ENCODE measurements at places on chromosomes 2 and 18.

DNA sequence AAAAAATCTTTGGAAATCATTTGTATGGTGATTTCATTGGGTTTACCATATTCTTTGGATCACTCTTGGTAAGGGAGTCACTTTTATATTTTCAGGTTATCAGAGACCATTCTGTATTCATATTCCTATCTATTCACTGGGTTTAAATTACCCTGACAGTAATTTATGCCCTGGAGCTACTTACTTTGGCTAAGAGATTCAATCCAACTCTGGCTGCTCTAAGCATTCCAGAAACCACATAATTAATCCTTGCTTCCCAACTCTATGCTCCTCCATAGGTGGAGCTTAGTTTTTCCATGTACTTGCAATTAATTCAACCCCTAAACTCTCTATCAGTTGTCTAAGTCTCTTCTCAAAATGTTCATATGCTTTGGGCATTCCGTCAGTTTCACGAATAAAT is 336.3 kb downstream of the AGPS start:
- DNase-seq = no peak

DNA sequence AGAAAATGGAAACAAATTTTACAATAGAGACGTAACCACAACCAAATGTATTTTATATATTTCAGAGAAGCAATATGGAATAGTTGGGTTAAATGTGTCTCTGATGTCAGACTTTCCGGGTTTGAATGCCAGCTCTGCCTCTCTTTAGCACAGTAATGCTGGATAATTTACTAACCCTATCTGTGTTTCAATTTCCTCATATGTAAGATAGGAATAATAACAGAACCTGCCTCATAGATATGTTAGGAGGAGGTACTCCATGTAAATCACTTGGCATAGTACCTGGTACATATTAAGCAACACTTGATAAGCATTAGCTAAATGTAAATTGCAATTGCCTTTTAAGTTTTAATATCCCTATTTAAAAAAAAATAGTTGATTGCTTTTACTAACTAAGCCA is 231.3 kb upstream of the ZC3H15 start:
- DNase-seq = no peak

- DNase-seq = no peak
These were observed 242.0 kb downstream of the HAUS1 start for GRCh38 chr18:46346213-46346612.

DNA sequence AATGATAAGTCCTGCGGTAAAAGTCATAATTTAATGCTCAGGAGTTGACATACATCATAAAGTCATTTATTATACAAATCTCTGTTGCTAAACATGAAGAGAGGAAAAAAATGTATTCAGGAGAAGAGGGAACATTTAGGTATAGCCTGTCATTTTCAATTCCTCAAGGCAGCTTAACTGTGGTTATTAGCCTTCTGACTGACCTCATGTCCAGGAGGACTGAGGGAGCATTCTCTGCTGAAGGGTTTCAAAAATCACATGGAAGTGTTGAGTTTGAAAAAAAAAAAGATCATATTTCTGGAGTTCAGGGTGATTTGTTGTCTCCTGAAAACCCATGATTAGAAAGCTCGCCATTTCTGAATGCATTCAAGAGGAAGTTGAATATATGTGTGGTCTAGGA is 1371.1 kb upstream of the LRRTM1 start:
- no peak for DNase-seq

DNA sequence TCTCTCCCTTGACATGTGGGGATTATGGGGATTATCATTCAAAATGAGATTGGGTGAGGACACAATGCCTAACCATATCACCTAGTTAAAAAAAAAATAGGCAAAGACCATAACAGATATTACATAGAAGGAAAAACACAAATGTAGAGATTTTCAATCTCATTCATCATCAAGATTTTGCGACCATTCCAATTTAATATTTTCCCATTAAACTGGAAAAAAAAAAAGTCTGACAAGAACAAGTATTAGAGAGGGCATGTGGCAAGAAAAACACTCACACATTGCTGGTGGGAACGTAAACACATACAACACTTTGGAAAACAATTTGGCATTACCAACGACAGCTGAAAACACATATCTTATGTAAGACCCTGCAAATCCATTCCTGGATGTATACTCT is 71.0 kb upstream of the MYCN start:
- DNase-seq = no peak

DNA sequence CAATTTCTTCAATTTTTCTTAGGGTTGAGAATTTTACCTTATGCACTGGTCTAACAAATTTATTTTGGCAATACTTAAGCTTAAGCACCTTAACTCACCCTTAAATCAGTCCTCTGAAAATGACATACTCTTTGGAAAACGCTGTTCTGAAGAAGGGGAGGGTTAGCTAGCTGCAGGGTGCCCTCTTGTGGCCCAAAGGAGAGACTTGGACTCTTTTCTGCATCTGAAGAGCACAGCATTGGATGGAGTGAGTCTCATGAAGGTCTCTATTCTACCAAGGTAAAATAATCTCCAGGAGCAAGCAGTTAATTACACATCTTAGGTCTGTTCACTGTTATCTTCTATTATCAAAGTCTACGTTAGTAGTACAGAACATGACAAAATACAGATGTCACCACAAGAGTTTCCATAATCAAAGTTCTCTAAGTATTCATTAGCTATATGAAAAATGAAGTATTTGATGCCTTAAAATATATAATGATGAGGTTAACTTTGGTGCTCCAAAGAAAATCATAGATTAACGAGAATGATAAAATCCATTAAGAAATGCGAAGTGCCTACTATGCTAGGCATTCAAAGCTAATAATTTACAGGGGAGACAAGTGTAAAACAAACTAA is 24.4 kb downstream of the PUM2 start:
- no peak for DNase-seq

- DNase-seq = no peak
These were observed 183.6 kb downstream of the THADA start for GRCh38 chr2:43412114-43412753.

GRCh38 chr18:46325895-46326294 is 221.7 kb downstream of the HAUS1 start:
- no peak for DNase-seq

DNA sequence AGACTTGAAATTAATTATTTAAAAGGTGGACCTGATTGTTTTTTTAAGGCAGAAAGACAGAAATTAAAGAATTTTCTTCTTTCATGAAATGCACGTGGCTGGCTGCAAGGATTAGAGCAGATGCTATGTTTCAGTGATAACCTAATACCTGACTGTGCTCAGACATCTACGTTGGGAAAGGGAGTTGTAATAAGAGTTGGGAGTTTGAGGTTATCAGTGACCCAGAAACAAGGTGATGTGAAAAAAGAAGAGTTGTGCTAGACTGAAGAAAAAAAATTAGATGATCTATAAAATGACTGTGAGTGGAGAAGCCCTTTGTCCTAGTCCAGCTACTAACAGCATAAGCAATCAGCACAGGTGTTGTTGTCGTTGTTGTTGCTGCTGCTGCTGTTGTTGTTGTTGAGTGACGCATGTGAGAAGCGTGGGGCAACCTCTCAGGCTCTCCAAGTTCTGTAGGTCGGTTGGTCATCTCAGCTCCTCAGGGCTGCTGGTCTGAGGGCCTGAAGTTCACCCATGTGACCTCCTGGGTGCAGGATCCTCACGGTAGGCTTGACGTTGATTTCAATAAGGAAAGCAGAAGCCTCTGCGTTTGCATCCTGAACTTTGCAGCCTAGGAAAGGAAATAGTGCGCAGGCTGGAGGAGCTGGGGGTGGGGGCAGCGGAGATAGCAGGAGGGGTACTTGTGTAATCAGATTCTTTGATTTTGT is 7.6 kb downstream of the POU3F3 start:
- DNase-seq = no peak

GRCh38 chr2:202378662-202379358 is 2.7 kb downstream of the BMPR2 start:
- DNase-seq = no peak

GRCh38 chr2:138336146-138336545 is 165.4 kb upstream of the SPOPL start:
- no peak for DNase-seq

DNA sequence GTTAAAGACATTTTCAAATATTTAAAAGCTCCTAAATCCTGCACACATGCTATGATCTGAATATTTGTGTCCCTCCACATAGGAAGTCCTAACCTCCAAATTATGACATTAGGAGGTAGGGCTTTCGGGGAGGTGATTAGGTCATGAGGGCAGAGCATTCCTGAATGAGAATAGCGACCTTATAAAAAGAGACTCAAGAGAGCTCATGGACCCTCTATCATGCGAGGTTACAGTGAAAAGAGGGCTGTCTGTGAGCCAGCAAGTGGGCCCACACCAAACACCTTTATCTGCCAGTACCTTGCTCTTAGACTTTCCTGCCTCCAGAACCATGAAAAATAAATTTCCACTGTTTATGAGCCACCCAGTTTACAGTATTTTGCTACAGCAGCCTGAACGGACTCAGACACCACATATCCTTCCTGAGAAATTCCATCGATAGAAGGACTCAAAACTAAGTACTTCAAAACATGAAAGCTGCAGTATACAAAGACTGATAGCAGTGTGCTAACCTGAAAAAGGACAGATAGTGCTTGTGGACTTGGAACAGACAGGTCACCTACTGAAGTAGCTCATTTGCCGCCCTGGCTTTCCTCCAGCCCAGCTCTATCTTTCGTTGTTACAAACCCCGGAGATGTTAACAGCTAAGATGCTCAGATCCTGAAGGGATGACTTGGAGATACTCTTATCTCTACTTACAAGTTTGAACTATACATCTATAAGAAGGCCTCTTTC is 13.8 kb downstream of the FAM210A start:
- DNase-seq = no peak

- DNase-seq = no peak
These were observed 40.0 kb downstream of the STAT1 start for GRCh38 chr2:190973726-190974628.

- no peak for DNase-seq
These were observed 61.2 kb downstream of the WDSUB1 start for GRCh38 chr2:159225025-159226016.

DNA sequence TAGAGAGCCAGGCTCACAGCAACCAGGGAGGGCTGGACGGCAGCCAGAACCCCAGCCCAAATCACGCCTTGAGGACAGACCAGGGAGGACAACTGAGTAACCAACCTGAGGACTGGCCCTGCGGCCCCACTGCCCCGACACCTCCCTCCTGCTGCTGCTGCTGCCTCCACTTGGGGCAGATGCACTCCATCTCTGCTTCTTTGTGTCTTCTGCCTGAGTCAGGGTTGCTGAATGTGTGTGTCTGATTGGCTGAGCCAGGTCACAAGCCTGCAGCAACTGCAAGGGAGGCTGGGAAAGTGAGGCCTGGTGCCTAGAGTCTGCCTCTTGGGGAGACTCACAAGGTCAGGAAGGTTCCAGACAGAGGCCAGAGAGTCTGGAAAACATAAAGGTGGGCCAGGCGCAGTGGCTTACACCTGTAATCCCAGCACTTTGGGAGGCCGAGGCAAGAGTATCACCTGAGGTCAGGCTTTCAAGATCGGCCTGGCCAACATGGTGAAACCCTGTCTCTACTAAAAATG is 83.4 kb downstream of the ZFP36L2 start:
- peak; percentile 47 for DNase-seq

DNA sequence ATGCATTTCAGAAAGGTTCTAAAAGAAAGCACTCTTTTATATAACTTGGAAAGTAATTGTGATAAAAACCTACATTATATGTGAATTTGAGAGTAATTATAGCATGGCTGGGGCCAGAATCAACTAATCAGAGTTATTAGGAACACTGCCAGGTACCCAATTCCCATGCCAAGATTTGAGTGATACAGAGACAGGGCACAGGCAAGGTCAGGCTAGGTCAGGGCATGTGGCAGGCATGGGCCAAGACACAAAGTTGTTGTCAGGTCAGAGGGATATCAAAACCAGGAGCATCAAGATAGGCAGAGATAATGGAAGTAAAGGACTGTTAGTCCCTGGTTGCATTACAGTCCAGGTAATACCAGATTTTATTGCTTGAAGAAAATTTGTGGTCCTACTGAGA is 87.4 kb downstream of the MYO3B start:
- no peak for DNase-seq

- no peak for DNase-seq
These were observed 15.2 kb downstream of the SRBD1 start for GRCh38 chr2:45595721-45596435.

DNA sequence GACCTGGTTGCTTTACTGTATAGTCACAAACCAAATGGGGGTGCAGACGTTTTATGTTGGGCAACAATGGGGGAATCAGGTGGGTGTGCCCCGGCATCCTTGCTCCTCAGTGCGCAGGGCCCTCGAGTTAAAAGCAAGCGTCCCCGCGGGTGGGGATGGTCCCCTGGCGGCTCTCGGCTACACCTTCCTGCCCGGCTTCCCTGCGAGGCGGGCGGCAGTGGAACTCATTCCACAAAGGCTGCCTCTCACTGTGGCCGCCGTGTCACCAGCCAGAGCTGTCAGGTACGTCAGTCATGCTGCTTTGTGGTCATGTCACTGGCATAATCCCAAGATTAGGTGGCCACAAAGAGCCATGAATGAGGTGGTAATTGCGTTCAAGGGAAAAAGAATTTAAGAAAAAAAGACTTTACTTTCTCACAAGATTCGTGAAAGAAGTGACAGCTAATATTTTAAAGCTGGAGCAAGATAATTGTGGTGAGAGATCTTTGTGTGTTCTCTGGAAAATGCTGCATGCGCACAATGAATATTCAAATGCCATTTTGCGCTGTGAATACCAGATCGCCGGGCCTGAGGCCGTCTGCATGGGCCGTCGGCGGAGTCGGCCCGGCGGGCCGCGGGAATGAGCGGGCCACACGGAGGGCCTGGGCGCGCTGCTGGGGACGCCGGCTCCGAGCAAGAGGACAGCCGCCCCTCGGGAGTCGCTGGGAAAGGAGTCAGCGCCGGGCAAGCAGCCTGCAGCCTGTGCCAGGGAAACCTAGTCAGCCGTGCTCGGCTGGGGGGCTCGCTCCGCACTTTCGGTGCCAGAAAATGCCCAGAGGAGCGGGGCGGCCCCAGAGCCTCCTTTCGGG is 82.3 kb upstream of the LDLRAD4 start:
- DNase-seq = no peak

DNA sequence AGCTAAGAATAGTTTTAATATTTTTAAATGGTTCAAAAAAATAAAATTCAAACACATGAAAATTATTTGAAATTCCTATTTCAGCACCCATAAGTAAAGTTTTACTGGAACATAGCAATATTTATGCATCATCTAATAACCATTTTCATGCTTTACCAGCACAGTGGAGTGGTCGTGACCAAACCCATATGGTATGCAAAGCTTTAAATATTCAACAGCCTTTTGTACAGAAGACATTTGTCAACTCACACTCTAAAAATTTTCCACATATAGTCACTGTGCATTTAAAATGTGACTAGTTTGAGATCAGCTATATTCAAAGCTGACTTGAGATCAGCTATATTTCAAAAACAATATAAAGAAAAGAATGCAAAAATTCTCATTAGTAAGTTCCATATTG is 46.2 kb downstream of the PUM2 start:
- no peak for DNase-seq

GRCh38 chr2:218169757-218170546 is 3.2 kb upstream of the CXCR1 start:
- DNase-seq = no peak

- DNase-seq = no peak
These were observed 3.5 kb downstream of the SFT2D3 start for GRCh38 chr2:127704641-127705390.

Measured in Peyer's patch (tissue), 4 donors.